ENCODE measurements at places on chromosomes 13 and 19.

DNA sequence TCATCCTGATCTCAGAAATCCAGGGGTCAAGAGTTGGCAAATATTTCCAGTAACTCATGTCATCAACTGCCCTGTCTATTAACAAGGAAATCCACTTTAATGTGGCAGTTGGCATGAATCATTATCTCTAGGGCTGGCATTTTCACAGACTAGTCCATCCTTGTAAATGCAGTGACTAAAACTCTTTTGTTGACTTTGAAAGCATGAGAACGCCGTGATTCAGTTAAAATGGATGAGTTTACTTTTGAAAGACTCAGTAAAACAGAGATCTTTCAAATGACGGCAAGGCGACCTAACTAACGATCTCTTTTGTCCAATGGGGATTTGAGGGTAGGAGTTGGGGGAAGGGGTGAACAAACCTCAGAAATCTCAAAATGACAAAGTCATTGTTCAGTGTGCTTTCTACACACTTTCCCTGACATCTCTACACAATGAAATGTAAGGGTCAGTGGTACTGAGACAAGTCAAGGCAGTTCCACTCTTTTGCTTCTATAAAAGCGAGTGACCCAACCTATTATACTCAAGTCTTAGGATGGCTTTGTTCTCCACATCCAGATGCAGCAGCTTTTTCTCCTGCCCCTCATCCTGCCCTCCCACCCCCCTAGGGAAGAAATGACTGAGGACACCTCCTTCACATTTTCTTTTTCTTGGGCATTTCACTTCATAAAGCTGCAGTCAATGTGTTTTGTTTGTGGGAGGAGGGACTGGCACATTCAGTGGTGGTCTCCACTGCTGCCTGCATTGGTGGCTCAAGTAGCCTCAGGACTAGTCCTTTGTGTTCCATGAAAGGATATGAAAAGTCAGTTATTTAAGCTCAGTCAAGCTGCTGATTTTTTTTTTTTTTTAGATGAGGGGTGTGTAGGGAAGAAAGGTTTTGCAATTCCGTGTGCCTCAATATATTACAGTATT is 200.5 kb downstream of the ABCC4 start:
- no peak for DNase-seq

DNA sequence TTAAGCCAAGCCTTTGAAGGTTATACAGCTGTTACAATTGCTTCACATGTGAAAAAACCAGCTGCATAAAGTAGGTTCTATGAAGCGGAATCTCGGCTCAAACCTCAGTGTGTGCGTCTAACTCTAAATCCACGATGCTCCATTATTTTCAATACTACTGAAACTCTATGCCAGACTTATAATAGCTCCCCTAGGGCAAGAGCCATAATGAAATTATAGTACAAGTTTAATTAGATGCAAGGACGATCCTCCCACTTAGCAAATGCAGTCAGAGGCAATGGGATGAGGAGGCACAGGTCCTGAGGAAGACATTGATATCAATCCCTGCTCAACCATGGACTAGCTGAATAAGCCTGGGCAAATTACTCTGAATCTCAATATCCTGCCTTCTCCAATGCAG is 31.1 kb downstream of the SLC7A1 start:
- DNase-seq: no peak

DNA sequence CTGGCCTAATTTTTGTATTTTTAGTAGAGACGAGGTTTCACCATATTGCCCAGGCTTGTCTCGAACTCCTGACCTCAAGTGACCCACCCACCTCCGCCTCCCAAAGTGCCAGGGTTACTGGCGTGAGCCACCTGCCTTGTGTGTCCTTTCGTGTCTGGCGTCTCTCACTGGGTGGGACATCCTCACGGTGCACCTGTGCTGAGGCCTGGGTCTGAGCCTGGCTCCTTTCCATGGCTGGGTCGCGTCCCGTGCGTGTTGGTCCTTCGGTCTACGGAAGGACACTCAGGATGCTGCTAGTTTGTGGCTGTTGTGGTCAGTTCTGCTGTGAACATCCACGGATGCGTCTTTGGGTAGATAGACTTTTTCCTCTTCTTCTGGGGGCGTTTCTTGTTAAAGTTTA is 19.6 kb downstream of the PIAS4 start:
- no peak for DNase-seq

GRCh38 chr19:1622007-1622406 is 16.7 kb upstream of the UQCR11 start:
- no peak for DNase-seq

DNA sequence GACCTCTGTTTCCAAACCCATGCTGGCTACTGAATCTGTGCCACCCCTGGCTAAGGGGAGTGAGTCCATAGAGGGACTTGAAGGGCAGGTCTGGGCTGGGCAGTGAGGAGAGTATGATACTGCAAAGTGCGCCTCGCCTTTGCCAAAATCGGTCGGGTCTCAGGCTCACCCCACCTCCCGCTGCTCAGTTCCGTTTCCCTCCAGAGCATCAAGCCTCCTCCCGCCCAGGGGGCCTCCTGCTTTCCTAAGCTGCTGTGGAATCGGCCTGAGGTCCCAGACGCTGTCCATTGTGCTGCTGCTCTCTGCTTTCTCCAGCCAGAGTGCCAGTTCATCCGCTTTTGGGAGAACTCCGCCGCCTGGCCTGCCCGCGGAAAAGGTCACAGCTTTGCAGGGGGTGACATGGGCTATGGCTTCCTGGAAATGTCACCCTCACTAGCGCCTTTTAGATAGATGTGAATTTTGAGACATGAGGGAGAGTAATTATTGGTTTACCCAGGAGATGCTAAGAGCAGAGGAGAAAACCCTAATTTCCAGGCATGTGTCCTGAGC is 1418.4 kb downstream of the UQCRFS1 start:
- DNase-seq: no peak

DNA sequence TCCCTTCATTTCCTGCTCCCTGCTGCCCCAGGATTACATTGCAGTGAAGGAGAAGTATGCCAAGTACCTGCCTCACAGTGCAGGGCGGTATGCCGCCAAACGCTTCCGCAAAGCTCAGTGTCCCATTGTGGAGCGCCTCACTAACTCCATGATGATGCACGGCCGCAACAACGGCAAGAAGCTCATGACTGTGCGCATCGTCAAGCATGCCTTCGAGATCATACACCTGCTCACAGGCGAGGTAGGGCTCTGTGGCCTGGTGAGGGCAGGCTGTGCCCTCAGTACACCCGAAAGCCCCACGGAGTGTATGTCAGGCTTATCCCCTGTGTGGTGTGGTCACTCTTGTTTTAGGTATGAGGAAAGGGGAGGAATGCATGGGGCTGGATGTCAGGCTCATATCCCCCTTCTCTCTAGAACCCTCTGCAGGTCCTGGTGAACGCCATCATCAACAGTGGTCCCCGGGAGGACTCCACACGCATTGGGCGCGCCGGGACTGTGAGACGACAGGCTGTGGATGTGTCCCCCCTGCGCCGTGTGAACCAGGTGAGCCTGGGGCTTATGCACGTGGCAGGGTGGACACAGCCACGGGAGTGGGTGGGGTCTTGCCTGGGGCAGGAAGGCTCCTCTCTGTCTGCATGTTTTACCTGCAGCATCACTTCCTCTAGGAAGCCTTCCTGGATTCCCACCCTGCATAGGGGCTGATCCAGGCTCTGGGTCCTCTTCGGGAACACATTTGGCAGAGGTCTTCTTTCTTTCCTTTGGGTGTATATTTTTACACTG is 2.3 kb upstream of the RNF225 start:
- DNase-seq: no peak

DNA sequence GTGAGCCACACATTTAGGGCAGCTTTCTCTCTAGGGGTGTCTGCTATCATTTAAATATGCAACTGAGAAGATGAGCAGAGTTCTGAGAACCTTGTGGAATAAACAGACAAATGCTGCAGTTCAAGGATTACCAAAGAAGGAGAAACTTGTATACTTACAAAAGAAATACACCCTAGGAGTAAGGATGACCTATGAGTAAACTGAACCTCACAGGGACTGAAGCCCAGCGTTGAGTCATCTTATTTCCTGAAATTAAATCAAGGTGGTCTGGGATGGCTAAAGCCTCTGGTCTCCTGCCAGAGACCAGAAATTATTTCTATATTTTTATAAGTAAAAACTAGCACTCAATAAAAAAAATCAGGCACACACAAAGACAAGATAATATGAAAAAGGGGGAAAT is 40.1 kb downstream of the FAM216B start:
- no peak for DNase-seq

DNA sequence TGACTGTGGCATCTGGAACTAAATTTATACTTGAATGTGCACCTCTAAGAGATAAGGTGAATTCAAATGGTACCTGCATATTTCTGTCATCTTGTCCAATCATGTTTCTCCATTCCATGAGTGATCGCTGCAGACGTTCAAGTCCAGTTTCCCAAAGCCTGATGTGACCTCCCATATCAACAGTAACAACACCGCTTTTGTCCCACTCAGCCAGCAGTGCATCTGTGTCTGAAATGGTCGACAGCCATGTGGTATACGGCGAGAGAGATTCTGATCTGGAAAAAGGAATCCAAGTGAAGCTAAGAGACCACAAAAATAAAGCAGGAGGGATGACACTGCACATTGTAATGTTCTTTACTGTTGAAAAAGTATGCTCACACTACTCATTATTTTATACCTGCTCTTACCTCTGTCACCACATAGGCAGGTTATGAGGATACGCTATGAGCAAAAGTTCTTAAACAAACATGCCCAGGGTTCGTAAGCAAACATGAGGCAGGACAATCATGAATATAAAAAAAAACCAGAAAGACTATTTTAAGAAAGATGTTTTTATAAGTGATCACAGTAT is 213.6 kb downstream of the RGCC start:
- DNase-seq: peak; percentile 1

DNA sequence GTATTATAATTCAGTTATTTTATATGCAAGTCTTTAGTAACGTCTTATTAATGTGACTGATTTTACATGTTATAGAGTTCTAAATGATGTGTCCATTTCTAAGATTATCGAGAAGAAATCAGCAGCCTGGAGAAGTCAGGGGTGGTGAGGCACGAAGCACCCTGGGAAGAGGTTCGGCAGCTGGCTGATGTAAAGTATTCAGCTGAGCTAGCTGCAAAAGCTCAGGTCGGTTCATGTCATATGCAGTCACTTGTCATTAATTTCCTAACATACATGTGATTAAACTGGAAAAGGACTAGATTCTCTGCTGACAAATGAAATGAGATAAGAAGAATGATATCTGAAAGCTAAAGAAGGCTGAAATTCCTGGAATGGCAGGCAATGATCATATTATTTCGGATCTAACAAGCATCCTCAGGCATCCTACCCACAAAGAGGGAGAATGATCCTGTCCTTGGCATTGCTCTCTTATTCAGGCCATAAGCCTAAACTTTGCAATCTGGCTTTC is 383.0 kb upstream of the SLITRK1 start:
- DNase-seq: no peak

DNA sequence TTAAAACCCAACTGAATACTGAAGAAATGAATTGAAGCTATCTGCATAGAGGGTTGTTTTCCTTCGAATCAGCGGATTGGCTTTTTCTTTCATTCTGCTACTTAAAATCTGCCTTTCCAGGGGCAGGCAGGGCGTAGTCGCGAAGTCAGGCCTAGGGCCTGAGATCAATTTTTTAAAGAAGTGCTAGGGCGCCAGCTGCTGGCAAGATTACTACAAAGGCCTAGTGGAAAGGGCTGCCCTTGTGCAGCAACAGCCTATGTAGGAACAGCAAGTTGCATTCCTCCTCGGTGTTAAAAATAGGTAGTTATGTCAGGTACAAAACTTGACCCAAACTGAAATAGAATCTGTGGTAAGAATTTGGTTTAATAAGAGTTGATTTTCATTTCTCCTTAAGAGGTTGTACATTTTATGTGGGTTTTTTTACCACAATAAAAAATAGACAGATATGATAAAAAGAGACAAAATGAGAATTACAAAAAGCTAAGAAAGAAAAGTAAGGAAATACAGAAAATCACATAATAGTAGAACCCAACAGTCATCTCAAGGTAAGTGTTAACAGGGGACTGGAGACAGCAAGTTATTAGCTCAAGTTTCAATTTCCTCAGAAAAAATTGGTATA is 9.5 kb upstream of the URAD start:
- DNase-seq: no peak

- no peak for DNase-seq
Measured at GRCh38 chr19:6126335-6126974, 9.0 kb upstream of the ACSBG2 start.

GRCh38 chr19:31261019-31261602 is 88.1 kb downstream of the TSHZ3 start:
- no peak for DNase-seq

DNA sequence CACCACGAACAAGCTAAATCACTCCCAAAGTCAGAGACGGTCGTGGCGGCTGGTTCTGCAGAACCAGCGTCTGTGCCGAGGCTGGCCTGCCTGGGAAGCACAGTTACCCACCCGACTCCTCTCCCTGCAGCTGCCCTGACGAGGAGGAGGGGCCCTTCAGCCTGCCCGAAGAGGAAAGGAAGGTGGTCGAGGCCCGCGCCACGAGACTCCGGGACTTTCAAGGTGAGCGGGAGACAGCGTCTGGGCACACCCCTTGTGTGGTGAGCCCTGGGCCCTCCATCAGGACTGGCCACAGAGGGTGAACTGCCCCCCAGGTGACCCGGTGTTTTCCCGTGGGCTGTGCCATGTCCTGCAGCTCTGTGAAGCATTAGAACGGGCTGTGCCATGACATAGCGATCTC is 29.1 kb downstream of the PEX11G start:
- DNase-seq: no peak

DNA sequence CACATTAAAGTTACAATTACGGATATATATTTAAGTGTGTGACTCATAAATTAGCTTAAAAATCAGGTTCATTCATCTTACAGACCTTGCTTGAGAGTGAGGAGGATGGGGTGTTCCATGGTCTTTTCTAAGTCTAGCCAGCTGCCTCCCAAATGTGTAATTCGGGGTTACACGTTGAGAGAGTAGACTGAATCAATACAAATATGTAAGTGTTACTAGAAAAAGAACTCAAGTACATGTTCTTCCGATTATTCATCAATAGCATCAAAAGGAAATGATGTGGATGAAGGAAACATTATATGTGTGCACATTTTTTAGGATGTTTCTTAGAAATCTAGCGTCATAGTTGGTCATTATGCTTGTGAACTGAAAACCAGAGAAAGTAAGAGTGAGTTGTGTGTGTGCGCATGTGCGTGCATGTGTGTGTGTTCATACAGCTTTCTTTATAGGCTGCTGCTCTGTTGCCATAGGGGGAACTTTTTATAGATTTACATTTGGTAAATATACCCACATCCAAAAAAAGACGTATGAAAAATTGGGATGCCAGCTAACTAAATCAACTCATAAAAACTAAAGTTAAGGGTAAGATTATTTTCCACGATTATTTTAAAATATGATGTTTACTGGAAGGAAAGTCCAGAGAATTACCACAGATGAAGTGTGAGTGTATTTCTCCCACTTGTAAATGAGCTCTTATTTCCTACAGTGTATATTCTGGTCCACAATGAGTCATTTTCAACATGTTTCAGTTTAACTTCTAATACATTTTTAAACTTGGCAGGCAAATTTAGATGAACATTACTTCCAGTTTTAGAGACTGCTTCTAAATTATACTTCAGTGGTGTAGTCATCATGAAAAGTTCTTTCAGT is 82.4 kb downstream of the PIBF1 start:
- DNase-seq: no peak

- DNase-seq: no peak
Measured at GRCh38 chr19:17321655-17322489, 12.5 kb downstream of the DDA1 start.

GRCh38 chr13:87376081-87376480 is 295.1 kb upstream of the SLITRK5 start:
- no peak for DNase-seq

- DNase-seq: no peak
Measured at GRCh38 chr13:50229960-50230661, 214.9 kb downstream of the KCNRG start.

- no peak for DNase-seq
Measured at GRCh38 chr19:3369337-3370213, 3.2 kb downstream of the NFIC start.
